ENCODE measurements at places on chromosomes 12 and 14. TPM values are rescaled to one million over a fixed set of nuclear protein-coding genes. Genes with fewer than 3 reads are reported as not detected.

- DNase-seq = no peak
These were observed 5.2 kb upstream of the CEP170B start for GRCh38 chr14:104859900-104860299.

DNA sequence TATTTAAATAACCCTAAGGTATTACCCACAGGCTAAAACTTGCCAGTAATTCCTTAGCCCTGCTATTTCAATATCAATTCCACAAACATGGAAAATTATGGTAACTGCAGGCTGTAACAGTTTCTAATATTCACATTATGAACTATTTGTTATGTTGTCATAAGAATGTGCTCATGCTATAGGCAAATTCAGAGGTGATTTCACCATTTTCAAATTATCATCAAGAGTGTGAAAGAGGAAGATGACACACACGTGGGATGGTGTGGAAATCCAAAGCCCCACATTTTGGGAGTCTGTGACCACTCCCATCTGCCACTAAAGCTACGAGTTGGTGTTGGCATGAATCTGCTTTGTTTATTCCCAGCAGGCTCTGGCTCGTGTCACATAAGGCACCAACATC, 5.9 kb upstream of the MYO1A start:
- no peak for DNase-seq

GRCh38 chr14:54652188-54652587, 85.3 kb downstream of the SAMD4A start:
- DNase-seq = no peak

DNA sequence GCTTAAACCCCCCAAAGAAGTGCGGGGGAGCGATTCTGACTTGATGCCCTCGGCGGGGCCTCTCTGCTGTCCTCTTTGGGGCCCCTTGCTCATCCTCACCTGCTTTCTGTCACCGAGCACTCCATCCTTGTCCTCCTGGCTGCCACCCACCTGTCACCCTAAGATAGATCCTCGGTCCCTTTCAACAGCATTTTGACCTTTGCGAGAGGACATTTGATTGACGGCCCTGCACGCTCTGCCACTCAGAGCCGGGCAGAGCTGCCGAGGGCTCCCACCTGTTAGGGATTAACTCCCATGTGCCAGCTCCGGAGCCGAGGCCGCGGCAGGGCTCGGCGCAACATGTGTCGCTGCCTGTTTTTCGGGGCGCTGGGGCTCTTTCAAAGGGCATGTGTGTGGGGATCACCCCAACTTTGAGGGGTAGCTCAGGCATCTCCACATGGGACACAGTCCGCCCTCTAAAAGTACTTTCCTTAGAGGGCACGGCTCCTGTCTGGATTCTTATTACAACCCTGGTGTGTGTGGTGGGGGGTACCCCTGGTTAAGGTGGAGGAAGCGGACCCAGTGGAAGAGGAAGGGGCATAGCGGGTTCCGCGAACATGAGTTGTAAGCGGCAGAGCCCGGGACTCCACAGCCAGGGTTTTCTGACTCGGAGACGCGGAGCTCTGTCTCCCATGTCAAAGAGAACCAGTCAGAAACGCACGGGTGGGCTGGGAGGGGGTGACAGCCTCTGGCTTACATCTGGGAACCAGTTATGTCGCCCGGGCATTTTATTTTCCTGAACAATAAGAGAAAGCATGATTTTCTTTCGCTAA, 811 bp upstream of the MEG3 start:
- no peak for DNase-seq

DNA sequence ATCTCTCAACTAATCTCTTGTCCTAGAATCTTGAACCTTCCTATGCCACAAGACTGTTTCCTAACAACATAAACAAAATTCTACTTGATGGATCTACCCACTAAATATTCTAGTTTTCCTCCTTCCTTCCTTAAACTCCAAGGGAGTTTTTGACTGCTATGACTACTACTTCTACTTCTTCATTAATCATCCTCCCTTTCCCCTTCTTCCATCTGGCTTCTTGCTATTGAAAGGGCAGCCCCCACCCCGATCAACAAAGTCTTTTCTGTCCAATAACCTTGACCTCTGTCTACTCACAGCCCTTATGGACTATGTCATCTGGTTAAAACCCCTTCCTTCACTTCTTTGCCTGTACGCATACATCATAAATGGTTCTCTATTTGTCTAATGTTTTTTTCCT, 5.6 kb downstream of the LTA4H start:
- no peak for DNase-seq

LBHD2 gene
- not detected for total RNA-seq

DNA sequence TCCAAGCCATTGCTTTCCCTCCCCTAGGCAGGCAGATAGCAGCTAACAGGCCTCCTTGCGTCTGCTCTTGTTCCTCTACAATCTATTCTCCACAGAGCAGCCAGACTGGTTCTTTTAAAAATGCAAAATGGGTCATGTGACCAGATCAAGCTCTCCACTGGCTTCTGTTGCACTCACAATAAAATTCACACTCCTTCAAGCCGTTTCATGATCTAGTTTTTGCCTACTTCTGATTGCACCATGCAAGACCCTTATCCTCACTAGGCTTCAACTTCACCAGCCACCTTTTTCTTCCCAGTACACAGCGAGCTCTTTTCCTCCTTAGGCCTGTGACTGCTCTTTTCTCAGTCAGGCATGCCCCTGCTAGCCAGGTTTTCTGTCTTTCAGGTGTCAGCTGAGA, 6.1 kb upstream of the KRAS start:
- no peak for DNase-seq

All from glutamatergic neuron (in vitro differentiated cells).